ENCODE measurements at places on chromosomes 6 and 20.

GRCh38 chr20:46316984-46317684 is 8.8 kb upstream of the CDH22 start:
- DNase-seq: no peak

DNA sequence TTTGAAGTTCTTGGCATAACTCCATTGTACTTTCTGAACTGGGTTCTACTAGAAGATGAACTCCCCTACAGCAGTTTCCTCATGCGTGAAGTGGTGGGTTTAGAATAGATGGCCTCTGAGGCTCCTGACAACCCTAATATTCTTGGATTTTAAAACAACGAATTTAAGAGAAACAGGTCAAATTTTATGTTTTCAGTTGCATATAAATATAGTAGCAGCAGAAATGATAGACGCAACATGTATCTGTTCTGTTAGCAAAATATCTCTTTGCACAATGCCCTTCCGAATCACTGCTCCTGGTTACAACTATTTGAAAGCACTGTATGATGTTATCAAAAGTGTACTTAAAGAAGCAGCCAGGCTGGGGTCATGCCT is 247.2 kb downstream of the TBC1D7 start:
- DNase-seq: no peak

GRCh38 chr6:28303570-28303969 is 22.2 kb downstream of the PGBD1 start:
- no peak for DNase-seq

DNA sequence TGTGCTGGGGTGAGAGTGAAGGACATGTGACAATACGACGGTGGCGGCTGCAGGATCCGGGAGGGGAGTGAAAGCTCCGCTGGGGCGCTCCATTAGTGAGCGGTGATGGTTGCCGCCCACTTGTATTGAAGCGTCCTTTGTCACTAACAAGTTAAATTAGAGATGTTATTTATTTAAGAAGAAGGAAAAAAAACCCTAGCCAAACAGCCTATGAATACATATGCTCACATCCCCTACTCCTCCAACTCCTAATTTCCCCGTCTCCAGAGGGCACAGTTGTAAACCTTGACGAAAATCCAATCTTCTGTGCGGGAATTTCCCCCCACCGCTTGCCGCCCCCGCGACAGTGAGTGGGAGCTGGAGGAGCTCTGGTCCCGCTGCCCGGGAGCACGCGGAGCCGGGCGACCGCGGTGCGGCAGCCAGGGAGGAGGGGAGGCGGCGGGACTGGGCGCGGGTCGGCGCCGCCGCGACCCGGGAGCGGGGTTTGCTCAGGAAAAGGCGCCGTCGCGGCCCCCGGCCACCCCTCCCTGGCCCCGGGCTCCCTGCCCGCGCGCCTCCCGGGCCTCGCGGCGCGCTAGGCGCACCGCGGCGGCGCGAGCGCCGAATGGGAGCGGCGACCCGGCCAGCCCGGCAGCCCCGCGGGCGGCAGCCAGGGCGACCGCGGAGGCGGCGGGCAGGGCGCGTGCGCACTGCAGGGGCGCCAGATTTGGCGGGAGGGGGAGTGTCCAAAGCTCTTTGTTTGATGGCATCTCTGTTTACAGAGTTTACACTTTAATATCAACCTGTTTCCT is at the start of gene MYB:
MYB (plus strand) TSS at position 767 of the 791 bp plus-strand sequence. CDS start 206 bp downstream, outside the sequence.
- peak; percentile 60 for DNase-seq

GRCh38 chr6:134602123-134602522 is 284.2 kb upstream of the SGK1 start:
- DNase-seq: no peak

- no peak for DNase-seq
These were observed 59.2 kb downstream of the LAMP5 start for GRCh38 chr20:9573335-9574151.

DNA sequence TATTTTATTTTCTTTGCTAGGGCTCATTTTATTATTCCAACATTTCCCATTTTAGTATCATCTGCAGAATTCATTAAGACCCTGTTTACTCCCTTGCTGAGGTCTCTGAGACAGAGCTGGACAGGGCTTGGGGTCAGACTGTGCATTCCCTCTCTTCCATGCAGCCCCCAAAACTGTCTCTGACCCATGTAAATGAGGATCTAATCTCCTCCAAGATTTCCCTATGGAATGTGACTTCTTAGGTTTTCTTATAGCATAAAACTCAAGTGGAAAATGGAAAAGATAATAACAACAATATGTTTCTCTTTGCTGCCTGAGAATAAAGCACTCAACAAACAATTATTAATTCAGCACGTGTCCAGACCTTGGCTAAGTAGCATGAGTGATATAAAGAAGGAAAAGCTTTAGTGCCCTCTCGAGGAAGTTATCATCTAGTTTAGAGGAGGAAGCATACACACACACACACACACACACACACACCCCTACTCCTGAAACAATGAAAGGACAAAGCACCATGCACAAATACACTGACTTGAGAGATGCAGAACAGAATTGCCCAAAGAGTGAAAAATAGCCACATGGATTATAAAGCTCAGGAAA is 815.5 kb downstream of the BCKDHB start:
- DNase-seq: no peak

GRCh38 chr6:53828215-53828614 is 33.4 kb downstream of the LRRC1 start:
- DNase-seq: no peak

- no peak for DNase-seq
These were observed 11.9 kb upstream of the TGM3 start for GRCh38 chr20:2283706-2284423.

DNA sequence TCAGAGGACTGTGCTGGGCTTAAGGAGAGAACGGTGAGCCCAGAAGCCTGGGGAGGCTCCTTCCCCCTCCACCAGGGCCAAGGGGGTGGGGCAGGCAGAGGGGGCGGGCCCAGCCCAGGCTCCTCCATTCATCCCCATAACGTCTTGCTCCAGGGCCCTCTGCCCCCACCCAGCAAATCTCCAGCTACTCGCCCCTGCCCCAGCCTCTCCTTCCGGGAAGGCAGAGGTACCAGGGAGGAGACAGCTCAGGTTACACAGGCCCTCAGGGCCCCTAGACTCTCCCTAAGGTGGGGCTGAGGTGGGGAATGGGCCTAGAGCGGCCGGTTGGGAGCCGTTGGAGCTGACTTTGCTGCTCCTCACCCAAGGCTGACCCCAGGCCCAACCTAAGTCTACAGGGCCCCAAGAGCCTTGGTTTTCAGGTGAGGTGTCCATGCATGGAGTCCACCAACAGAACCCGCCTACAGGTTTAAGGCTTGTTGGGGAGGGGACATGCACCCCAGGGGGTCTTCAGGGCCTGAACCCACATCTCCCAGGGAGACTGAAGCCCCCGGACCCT is 1.2 kb downstream of the LAMA5 start:
- peak; percentile 4 for DNase-seq

GRCh38 chr6:41519745-41520699 is 26.2 kb upstream of the FOXP4 start:
- no peak for DNase-seq

GRCh38 chr6:45540375-45540920 is 162.7 kb upstream of the SUPT3H start:
- no peak for DNase-seq

GRCh38 chr6:42449917-42450476 is 1.7 kb downstream of the TRERF1 start:
- DNase-seq: no peak

DNA sequence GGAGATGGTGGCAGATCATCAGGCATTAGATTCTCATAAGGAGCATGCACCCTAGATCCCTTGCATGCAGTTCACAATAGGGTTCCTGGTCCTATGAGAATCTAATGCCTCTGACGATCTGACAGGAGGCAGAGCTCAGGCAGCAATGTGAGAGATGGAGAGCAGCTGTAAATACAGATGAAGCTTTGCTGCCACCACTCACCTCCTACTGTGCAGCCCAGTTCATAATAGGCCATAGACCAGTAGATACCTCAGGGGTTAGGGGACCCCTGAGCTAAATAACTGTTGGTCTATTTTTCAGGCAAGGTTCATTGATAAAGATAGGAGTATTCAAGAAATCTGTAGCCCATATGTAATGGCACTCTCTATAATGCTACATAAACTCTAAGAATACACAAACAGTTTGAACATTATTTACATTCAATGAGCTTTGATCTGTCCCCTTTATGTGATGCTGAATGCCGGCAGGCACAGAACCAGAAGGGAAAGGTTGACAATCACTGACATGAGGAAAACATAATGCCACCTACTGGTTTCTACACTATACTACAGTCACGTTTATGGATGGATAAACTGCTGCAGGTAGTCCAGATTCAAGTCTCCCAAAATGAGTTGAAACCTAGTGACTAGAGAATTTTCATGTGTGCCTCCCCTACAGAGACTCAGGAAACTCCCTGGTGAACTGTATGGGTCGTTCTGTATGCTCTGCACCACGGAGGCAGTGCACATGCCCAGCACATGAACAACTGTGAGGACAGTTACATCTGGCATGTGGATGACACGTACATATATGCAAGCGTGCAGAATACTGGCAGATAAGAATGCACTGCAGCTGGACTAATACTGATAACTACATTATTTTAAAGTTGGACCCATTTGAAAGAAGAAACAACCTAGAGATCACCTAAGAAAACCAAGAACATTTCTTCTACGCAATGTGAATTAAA is 72.0 kb downstream of the DST start:
- DNase-seq: no peak

GRCh38 chr6:148441454-148441911 is 98.8 kb downstream of the SASH1 start:
- DNase-seq: no peak

- no peak for DNase-seq
These were observed 122.4 kb downstream of the MAP3K7 start for GRCh38 chr6:90464507-90464906.

DNA sequence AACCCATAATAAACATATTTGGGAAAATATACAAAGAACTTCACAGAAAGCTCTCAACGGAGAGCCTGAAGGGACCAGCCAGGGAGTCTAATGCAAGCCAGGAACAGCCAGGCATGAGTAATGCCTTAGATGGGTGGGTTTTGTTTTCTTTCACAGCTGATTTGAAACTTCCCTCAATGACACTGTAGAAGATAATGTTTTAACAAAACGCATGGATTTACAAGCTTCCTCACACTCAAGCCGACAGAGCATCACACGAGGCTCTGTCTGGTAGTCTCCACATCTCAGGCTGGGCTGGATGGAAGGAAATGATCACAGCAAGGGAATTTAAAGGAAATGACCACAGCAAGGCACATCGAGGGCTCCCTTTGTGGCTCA is 113.9 kb downstream of the GMPR start:
- no peak for DNase-seq

DNA sequence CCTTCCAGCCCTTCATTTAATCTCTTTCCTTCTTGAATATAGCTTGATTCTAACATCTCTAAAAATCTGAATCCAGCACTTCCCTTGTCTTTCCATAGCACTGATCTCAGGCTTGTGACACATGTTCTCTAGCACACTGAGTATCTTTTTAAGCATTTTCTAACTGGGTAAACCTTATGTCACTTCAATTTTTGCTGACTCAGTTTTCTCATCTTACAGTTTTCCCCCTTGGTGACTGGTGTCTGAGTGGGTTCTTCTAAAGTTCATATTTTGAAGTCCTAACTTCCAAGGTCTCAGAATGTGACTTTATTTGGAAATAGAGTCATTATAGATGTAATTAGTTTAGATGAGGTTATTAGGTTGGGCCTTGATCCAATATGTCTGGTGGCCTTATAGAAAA is 153.9 kb downstream of the PAK5 start:
- DNase-seq: no peak

GRCh38 chr20:32354592-32355416 is 3.3 kb upstream of the ASXL1 start:
- no peak for DNase-seq

DNA sequence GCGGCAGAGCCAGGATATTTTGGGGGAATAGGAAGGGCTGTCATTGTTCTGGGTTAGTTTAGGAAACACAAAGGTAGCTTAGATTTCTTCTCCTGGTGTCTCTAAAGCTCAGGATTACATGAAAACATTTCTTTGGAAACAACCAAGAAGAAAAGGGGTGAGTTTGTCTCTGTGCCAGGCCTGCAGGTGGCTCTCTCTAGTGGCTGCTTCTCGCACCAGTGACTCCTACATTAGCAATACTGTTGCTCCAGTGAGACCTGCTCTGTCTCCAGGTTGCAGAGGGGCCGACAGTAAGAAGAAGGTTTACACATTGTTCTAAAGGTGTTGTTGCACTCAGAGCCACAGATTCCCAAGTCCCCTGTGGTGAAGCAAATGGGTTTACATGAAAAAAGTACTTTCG is 104.6 kb upstream of the GLP1R start:
- DNase-seq: no peak

GRCh38 chr20:60228255-60228654 is 270.0 kb downstream of the CDH26 start:
- DNase-seq: no peak

DNA sequence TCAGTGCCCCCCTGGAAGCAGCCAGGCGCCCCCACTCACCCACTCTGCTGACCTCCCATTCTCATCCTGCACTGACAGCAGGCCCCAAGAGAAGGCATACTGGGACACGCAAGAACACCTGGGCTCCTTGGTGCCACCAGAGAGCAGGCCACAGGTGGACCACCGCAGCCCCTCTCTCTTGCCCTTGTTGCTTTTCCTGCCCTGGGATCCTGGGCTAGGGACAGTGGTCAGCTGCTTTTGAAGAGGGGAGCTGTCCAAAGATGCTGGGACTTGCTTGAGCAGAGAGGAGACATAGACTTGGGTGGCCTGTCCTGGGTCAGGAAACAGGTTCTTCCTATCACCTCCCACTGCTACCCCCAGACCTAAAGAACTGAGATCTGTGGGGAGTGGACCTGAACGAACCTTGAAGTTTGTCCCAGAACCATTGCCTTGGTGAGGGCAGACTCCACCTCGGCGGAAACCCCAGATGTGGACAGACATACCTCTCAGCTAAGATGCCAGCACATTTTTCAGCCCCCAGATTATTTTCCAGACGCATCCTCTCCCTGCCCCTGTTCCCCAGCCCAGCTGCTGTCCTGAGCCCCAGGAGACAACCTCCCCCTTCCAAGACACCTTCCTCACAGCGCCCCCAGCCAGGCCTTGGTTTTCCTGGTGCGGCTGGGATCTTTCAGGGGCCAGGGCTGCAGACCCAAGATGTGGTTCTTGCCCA is 1.1 kb downstream of the GLP1R start:
- DNase-seq: no peak
